ENCODE measurements at places on chromosomes 6 and 20. TPM values are rescaled to one million over a fixed set of nuclear protein-coding genes. Genes with fewer than 3 reads are reported as not detected.

NKAIN4 gene
- 44.0 TPM for total RNA-seq

PPP1R3D gene
- 7.9 TPM for total RNA-seq

RBM24 gene
- 4.0 TPM for total RNA-seq

CAP2 gene
- 24.3 TPM for total RNA-seq

SLC35D3 gene
- not detected for total RNA-seq

VPS16 gene
- 50.6 TPM for total RNA-seq

GABRR1 gene
- total RNA-seq: not detected

DNA sequence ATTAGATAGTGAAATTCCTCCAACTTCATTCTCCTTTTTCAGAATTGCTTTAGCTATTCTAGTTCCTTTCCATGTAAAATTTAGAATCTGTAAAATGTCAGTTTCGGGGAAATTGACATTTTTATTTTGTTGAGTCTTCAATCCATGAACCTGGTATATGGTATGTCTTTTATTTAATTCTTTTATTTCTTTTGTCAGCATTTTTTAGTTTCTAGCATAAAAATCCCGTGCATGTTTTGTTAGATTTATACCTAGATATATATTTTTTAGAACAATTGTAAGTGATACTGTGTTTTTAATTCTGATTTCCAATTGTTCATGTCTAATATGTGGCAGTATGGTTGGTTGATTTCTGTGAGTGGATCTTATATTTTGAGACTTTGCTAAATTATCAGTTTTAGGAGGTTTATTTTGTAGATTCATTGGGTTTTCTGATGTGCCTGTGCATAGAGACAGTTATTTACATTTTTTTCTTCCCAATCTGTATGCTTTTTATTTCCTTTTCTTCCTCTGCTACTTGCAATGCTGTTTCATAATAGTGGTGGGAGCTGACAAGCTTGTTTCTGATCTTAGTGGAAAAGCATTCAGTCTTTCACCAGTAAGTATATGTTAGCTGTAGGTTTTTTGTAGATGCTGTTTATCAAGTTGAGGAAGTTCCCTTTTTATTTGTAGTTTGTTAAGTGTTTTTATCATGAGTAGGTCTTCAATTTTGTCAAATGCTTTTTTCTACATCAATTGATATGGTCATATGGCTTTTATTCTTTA is 13.7 kb downstream of the TAB2 start:
- DNase-seq: no peak

DNA sequence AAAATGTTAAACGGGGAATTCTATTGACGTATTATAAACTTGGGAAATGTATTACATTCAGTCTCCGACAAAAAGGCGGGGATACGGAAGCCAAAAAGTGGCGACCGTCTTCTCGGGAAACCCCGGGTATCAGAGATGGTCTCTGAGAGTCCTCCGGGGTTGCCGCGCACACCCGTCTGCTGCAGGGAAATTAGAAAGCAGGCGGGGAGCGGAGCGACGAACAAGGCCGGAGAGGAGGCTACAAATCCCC is 1.5 kb downstream of the SALL4 start:
- DNase-seq: no peak

DNA sequence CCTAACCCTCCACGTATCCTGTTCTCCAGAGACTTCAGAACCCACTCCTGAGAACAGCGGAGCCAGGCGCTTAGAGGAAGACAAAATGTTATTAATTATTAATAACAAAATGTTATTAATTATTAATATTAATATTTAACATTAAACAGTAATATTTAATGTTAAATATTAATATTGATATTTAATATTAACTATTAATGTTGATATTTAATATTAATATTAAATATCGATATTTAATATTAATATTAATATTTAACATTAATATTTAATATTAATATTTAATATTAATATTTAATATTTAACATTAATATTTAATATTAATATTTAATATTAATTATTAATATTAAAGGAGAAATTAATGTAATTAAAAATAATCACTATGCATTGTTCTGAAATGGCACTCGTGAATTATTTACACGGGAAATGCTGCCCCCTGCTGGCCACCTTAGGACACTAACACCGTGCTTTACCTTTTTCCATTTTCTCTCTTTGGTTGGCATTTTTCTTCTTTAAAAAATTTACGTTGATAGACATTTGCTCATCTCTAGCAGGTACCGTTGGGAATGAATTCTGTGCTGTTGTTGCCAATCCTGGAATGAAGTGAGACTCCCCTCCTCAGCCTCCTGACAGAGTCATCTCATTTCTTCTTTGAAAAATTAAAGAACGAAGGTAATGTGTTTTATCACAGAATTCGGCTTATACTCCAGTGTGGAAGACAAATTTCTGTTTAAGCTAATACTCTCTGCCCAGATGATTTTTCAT is 7.5 kb upstream of the GGTLC1 start:
- peak; percentile 40 for DNase-seq

DNA sequence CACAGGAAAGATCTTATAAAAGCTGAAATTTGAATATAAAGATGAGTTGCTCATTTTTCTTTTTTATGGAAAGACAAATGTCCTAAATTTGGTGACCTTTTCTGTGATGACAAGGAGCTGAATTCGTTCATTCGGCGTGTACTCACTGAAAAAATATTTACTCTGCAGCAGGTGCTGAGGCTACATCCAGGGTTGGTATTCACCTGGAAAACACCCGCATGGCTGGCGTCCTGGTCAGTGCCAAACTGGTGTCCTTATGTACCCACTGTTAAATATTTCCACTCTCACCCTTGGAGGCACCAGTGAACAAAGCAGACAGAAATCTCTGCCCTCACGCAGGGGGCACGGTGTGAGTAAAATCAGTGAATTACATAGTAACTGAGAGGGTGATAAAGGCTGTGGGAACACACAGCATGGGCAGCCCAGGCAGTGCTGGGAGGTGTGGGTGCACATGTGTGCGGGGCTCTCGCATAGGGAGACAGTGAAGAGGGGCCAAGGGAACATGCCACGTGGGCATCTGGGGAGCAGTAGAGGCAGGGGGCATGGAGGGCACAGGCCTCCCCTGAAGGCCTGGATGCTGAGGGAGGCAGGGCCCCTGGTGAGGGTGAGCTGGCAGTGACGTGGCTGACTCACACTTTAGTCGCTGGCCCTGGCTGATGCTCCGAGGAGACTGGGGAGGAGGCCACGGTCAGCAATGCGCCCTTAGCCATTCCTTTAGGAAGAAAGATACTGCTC is 89.7 kb downstream of the INSM1 start:
- no peak for DNase-seq

GRCh38 chr6:121222656-121223055 is 111.6 kb downstream of the TBC1D32 start:
- DNase-seq: no peak

DNA sequence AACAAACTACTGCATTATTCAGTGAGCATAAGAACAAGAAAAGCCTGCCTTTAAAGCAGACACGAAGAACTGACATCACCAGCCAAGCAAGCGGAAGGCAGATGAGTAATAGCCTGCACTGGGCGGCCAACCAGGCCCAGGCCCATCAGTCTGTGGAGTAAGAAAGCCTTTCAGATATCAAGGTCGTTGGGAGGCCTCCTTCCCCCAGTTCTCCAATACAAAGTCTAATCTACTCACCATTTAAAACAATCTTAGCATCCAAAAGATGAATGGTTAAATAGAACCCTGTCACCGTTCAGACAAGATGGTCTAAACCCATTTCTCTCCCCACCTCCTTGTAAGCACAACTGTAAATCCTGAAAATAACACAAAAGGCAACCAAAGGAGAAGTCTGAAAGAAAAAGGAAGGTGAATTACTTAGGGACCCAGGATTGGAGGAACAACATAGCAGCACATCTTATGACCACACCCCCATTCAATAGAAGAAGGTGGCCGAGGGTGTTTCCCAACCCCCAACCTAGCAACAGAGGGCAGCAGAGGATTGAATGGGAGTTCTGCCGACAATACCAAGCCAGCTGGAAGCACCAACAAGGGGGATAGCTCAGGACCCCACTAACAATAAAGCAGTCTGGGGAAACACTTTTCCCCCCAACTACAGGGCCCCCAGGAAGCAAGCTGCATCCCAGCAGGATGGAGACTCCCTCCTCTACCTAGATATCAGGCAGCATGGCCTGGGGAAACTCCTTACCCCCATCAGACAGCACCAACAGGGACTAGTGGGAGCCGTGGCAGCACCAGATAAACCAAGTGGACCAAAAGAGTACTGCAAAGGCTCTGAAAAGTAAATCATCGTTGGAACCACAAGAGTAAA is 67.9 kb downstream of the ZHX3 start:
- DNase-seq: peak; percentile 16

DNA sequence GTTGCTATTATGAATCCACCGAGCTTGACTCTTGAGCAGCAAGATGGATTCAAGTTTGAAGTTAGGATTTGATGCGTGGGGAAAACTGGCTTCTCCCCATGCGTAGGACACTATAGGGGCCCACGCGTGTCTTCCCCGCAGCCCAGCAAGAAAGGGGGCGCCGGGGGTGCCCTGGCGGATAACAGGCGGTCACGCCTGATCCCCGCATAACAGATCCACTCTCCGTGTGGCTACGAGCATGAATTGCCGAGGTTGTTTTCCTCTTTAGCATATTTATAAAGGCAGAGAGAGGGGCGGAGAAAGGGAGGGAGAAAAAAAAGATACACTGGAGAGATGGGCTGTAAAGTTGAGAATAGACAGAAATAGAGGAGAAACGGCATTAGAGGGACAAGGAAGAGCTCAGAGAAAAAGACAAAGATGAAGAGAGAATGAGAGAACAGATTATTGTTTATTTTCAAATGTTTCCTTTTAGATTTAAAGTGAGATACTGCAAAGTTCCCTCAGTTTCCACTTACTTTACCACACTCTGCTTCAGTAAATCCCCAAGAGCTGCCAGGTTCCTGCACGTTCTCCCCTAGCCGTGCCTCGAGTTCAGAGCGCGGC is 32.0 kb downstream of the TFAP2A start:
- no peak for DNase-seq

DNA sequence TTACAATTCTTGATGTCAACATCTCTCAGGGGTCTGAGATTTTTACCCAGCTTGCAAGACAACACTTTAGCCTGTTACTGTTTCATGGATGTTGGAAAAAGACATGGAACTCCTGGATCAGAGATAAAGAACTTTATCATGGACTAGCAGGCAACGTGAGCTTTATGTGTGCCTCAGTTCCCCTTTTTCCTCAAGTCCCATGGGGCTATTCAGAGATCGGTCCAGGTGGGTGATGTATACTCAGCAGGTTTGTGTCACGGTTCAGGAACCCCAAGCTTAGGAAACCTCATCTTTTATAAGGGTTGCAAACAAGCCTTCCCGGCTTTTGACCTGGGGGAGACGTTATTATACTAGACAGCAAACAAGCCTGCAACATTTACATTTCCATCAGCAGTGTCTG is 15.0 kb downstream of the AFG1L start:
- no peak for DNase-seq

DNA sequence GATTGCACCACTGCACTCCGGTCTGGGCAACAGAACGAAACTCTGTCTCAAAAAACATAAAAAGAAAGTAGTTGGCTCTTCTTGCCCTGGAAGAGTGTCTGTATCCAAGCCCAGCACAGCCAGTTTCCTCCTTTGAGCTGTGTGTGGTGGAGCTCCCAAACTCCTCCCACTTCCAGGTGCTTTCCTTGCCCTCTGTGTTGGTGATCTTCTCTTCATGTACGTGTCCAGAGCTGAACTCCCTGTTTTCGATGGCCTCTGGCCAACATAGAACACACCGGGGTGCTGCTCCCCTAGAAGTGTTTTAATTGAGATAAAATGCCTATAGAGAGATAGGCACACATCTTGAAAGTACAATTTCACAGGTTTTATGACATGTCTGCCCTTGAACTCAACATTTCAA is 16.7 kb upstream of the SGK2 start:
- no peak for DNase-seq

GRCh38 chr20:6974838-6975237 is 207.4 kb downstream of the BMP2 start:
- DNase-seq: no peak

DNA sequence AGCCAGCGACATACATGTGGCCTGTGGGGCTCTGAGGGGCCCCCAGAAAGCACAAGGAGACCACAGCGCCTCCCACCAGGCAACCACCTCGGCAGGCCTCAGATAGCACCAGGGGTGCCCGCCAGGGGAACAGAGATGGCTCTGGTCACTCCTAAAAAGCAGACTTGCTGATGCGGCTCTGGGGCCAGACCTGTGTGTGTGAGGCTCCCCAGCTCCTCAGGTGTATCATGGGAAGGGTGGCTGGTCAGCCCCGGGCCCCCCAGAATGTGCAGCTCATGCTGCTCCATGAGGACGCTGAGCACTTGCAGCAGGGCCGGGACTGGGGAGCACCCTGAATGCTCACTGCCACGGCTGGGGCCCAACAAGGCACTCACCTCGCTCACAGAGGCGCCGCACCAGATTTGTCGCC is 60.2 kb downstream of the PYGB start:
- DNase-seq: no peak

DNA sequence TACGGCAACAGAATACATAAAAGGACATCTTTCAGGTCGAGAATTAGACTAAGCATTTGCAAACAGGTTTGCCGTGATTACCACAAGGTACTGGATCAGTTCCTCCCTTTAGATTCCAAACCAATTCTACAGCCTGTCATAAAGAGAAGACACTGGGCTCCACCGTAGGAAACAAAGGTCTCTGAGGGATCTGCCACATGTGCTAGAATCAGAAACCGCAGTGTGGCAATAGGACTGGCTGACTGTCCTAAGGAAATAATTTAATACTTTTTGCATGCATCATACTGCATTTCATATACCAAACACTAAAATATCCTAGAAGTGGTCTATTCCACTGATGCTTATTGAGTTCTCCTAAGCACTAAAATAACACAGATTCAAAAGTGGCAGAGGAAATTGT is 59.2 kb downstream of the POPDC3 start:
- DNase-seq: no peak

DNA sequence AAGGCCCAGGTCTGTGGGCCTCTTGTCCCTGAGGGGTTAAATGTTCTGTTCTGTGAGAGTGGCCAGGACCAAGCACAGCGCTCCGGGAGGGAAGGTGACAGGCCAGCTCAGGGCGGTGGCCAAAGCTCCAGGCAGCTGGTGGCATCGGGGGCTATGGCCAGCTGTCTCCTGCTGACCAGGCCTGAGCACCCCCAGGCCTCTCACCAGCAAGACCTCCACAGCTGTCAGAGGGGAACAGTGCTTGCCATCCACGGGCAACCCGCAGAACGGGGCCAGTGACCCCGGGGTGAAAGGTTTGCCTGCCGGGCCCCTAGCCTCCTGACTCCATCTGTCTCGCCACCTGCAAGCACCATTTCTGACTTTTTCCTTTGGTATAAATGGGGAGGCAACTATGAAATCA is 46.0 kb downstream of the EYA2 start:
- DNase-seq: no peak

GRCh38 chr20:4099905-4100675 is 84.7 kb upstream of the RNF24 start:
- DNase-seq: no peak

DNA sequence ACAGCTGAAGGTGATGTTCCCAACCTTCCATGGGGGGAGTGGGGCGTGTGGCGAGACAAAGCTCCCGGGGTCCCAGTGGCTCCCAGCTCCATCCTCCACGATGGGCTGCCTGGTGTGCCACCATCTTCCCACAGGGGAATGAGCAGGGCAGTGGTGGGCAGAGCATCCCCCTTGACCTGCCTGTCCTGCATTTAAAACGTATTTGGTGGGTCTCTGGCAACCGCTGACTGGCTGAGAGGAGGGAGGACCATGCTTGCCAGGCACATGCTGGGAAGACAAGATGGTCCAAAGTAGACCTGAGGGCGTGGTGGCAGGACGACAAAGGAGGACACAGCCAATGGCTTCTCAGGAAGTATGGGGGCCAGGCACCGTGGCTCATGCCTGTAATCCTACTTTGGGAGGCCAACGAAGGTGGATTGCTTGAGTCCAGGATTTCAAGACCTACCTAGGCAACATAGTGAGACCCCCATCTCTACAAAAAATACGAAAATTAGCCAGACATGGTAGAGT is 4.9 kb downstream of the TLDC2 start:
- DNase-seq: no peak

All from neural crest cell (in vitro differentiated cells).